Pancreas (tissue), 10 donors: ENCODE measurements at places on chromosomes 7 and 10. TPM values are rescaled to one million over a fixed set of nuclear protein-coding genes. Genes with fewer than 3 reads are reported as not detected.

GRCh38 chr10:133096616-133097269 lies 9.0 kb downstream of the ADGRA1 start:
- DNase-seq: peak; percentile 52

- DNase-seq: no peak
Observed at GRCh38 chr10:116490028-116490662, 55.6 kb upstream of the PNLIP start.

EPHA1 gene
- total RNA-seq: 8.2 TPM

DNA sequence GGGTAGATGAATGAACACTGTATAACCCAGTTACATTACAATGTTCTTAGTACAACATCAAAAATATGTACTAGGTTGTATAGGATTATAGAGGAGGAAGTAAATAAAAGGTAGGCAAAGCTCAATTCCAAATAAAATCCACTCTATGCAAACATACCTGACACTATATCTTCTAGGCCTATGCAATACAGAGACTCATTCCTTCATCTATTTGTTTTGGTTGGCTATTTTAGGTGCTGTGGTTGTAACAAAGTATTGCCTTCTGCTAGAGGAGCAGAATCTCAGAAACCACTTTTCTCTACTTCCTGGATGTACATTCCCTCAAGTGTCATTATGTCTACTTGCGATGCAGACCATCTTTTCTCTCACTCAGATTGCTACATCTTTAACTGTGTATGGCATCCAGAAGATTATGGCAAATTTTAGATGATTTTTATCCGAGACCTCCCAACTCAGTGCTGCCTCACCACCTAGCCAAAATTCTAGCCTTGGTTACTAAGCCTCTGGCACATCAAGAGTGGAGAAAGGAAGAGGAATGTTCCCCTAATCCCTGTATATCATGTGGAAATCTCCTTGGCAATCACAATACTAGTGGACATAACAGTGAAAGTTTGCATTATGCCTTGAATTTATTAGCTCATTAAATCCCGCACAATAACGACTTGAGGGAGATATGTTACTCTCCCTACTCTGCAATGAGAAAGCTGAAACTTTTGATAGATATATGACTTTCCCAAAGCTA lies 5.5 kb upstream of the TFPI2 start:
- no peak for DNase-seq

DNA sequence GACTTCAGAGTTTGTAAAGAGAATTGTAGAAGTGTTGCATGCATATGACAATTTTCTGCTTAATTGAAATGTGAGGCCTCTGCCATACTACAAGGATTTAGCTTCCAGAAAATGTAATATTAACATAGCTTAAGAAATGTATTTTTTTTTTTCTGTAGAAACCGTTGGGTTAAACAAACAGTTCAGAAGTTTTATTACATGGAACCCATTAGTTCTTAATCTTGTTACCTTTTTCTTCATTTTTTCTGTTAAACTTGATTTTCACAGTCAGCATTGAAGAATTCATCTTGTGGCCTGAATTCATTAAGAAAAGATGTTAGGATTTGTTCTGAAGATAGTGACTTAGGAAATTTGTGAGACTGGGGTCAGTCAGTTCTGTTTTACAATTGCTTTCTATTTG lies 4.9 kb downstream of the PTEN start:
- DNase-seq: no peak

DNA sequence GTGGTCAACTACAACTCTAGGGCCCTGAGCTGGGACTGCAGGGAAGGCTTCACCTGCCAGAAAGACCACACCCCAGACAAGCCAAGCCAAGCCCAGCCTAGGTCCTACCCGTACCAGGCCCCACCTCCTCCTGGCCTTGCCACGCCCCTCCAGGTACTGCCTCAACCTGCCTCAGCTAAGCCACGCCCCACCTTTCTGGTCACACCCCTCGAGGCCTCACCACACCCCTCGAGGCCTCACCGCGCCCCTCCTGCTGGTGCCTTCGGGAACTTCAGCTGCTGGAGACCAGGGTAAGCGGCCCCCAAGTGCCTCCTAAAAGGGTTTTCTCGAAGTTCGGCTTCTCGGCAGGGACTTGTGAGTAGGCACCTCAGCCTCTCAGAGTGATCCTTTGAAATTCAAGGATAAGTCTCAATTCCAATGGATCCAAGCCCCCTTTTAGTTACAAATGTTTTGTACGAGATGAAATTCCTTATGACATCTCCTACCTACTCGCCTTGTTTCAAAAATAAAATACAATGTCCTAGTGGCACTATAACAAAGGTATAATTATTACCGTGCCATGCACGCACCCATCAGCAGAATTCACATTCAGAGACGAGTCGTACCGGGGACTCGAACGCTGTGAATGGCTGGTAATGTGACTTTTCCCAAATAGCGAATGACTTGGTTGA lies 171.2 kb downstream of the ARHGAP21 start:
- DNase-seq: peak; percentile 85
